ENCODE measurements at places on chromosomes 1 and 21. TPM values are rescaled to one million over a fixed set of nuclear protein-coding genes. Genes with fewer than 3 reads are reported as not detected.

- H3K4me1 ChIP-seq: no peaks in the 10 kb centered on the region
- no peak overlapping the region for H3K27ac ChIP-seq
- no peak overlapping the region for H3K4me3 ChIP-seq
- peaks cover 2% of the 10 kb centered on the region for H3K27me3 ChIP-seq
- no peak for DNase-seq
Observed at GRCh38 chr1:200252531-200252930, 157.3 kb downstream of the ZNF281 start.

Gene NPHS2
- polyA plus RNA-seq: 0.54 TPM

Gene FAM110D
- polyA plus RNA-seq: 3.1 TPM

GRCh38 chr21:42193131-42193671, 25.7 kb upstream of the ABCG1 start:
- H3K4me1 ChIP-seq: no peaks in the 10 kb centered on the region
- no peaks in the 10 kb centered on the region for H3K27me3 ChIP-seq
- no peak overlapping the region for H3K4me3 ChIP-seq
- DNase-seq: no peak

GRCh38 chr1:186291271-186291670, 83.8 kb downstream of the TPR start:
- no peak for DNase-seq
- H3K4me1 ChIP-seq: no peaks in the 10 kb centered on the region
- no peak overlapping the region for H3K27ac ChIP-seq
- H3K27me3 ChIP-seq: no peaks in the 10 kb centered on the region
- no peak overlapping the region for H3K4me3 ChIP-seq

DNA sequence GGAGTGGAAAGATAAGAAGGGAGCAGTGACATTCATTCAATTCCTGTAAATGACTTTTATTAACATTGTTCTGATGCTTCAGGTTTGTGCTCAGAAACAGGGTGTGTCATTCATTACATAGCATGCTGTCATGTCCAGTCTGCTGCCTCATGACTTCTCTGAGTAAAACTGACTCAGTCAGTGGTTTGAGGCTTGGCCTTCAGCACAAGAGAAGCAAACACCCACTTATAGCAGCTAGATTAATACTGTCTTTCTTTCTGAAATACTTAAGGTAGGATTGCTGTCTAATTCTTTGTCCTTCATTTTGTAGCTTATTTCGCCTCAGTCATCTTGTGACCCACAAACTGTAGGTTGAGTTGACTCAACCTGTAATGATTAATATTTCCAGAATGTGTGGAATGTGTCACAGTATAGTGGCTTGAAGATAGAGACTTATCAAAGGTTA, 32.9 kb downstream of the RASAL2 start:
- no peak overlapping the region for H3K27ac ChIP-seq
- H3K4me1 ChIP-seq: no peaks in the 10 kb centered on the region
- H3K27me3 ChIP-seq: no peaks in the 10 kb centered on the region
- H3K4me3 ChIP-seq: no peak overlapping the region

Gene ATP6V1G3
- not detected for polyA plus RNA-seq

DNA sequence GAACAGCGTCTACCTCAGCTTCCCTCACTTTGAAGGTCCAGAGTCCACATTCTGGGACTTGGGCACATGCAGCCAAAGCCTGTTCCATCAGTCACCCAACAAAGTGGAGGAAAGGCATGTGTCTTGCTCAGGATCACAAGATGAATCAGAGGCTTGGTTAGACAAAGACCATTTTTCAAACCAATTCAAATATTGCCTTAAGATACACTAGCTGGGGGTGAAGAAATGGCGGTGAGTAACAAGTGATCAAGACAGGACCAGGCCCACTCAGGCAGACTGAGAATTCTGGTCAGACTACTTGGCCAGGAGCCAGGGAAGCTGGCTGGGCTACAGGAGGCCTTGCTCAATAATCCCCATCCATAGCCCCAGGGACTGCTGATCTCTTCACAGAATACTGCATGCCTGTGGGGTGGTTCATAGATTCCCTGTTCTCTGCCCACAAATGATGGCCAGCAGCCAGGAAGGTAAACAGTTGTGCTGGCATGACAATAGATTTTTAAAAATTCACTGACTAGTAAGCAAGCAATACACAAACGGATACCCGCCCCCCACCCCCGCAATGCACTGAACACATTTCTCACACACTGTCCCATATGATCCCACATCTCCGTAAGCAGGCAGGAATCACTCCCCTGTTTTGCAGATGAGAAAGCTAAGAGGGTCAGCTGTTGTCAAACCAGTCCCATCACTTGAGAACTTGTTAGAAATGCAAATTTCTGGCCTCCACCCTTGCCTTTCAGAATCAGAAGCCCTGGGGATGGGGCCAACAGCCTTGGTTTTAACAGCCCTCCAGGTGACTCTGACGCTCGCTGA, 27.2 kb downstream of the ERI3 start:
- no peaks in the 10 kb centered on the region for H3K4me1 ChIP-seq
- no peaks in the 10 kb centered on the region for H3K27me3 ChIP-seq
- no peak overlapping the region for H3K27ac ChIP-seq
- no peaks in the 10 kb centered on the region for H3K36me3 ChIP-seq

DNA sequence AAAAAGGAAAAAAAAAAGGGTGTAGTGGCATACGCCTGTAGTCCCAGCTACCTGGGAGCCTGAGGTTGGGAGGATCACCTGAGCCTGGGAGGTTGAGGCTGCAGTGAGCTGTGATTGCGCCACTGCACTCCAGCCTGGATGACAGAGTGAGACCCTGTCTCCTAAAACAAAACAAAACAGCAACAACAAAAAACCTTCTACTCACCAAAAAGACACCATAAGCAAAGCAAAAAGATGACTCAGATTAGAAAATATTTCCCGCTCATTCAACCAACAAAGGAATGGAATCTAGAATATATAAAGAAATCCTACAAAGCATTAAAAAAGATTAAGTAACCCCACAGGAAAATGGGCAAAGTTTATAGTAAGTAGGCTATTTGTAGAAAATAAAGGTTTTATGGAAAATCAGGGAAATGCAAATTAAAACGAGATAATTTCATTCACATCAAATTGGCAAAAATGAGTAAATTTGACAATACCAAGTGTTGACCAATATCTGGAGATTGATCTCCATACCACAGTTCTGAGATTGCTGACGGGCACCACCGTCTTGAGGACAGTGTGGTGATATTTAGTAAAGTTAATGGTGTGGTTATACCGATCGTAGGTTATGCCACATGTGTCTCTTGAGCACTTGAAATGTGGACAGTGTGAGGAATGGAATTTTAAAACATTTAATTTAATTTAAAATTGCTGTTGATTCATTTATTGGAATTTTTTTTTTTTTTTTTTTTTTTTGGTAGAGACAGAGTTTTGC, 54.0 kb downstream of the PIK3CD start:
- DNase-seq: no peak
- H3K27me3 ChIP-seq: no peaks in the 10 kb centered on the region
- H3K4me1 ChIP-seq: no peaks in the 10 kb centered on the region

DNA sequence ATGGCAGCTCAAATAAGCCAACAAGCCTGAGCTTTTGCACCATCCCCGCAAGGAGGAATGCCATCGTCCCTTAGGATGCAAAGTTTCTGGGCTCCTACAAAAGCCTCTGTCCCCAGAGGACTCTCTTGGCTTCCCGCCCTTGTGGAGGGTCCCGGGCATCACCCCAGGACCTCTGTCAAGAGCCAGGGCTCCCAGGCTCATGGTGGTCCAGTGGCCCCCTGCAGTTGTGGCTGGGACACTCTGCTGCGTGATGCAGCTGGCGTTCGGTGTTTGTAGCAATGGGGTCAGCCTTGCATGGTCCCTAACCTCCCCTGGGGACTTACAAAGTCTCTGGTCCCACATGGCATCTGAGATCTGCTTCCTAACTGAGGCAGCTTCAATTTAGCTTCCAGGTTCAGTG, 104.7 kb downstream of the RIPK4 start:
- H3K27ac ChIP-seq: no peak overlapping the region
- DNase-seq: no peak
- H3K36me3 ChIP-seq: no peaks in the 10 kb centered on the region
- H3K27me3 ChIP-seq: peaks cover 6% of the 10 kb centered on the region
- peaks cover 26% of the 10 kb centered on the region for H3K4me1 ChIP-seq

- no peak for DNase-seq
- no peak overlapping the region for H3K27ac ChIP-seq
- no peaks in the 10 kb centered on the region for H3K27me3 ChIP-seq
- peaks cover 6% of the 10 kb centered on the region for H3K4me1 ChIP-seq
Observed at GRCh38 chr1:150557065-150557600, 7.9 kb downstream of the ADAMTSL4 start.

DNA sequence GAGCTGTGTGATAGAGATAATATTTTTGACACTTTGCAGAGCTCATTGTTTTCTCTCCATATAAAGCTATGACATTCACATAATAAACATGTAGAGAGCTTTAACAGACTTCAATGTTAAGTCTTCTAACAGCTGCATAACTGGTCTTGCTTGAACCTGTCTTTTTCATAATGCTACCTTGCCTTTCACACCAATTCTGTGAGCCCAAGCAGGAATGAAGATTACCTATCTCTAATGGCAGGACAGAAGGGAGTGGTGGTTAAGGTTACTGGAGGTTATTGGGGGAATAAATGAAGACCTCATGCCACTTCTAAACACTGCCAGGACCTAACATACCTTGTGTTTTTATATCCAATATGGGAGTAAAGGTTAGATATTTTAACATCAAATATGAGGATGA, 2.3 kb upstream of the CD55 start:
- DNase-seq: no peak
- H3K36me3 ChIP-seq: peaks cover 3% of the 10 kb centered on the region
- no peaks in the 10 kb centered on the region for H3K27me3 ChIP-seq
- no peak overlapping the region for H3K4me3 ChIP-seq

GRCh38 chr1:180365039-180365438, 135.0 kb downstream of the LHX4 start:
- peak; percentile 21 for DNase-seq
- no peaks in the 10 kb centered on the region for H3K27me3 ChIP-seq
- H3K4me3 ChIP-seq: no peak overlapping the region
- no peaks in the 10 kb centered on the region for H3K36me3 ChIP-seq

Gene S100A10
- 944 TPM for polyA plus RNA-seq

- no peaks in the 10 kb centered on the region for H3K36me3 ChIP-seq
- no peak for DNase-seq
- H3K4me1 ChIP-seq: no peaks in the 10 kb centered on the region
- no peak overlapping the region for H3K4me3 ChIP-seq
- no peaks in the 10 kb centered on the region for H3K27me3 ChIP-seq
Observed at GRCh38 chr1:241828463-241829021, 19.5 kb upstream of the EXO1 start.

Gene C1orf115
- polyA plus RNA-seq: 313 TPM

DNA sequence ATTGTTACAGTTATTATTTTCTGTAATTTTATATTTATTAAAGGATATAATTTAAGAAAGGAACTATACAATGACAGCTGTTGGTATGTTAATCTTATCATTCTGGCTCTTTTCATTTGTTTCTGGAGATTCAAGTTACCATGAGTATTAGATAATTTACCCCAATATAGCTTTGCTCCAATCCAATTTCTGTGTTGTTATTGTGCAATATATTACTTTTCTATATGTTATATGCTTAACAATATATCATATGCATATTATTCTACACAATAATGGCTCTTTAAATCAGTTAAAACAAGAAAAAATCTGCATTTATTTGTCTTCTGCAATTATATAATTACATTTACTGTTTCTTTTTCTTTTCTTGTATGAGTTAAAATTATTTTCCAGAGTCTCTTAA, 1650.9 kb downstream of the BRINP3 start:
- H3K27ac ChIP-seq: no peak overlapping the region
- DNase-seq: no peak
- H3K36me3 ChIP-seq: no peaks in the 10 kb centered on the region
- H3K4me3 ChIP-seq: no peak overlapping the region
- H3K27me3 ChIP-seq: no peaks in the 10 kb centered on the region

- no peak for DNase-seq
- no peaks in the 10 kb centered on the region for H3K4me1 ChIP-seq
- H3K27me3 ChIP-seq: no peaks in the 10 kb centered on the region
- no peaks in the 10 kb centered on the region for H3K36me3 ChIP-seq
Observed at GRCh38 chr1:89733748-89734147, 87.1 kb upstream of the LRRC8D start.

Gene TOE1
- 9.6 TPM for polyA plus RNA-seq

GRCh38 chr1:28591708-28592320, at the start of gene RAB42:
TSS of gene RAB42 (plus strand) at chr1:28592265. CDS start at chr1:28592512, 247 bp downstream.
- no peaks in the 10 kb centered on the region for H3K27me3 ChIP-seq
- peaks cover 5% of the 10 kb centered on the region for H3K4me1 ChIP-seq
- no peaks in the 10 kb centered on the region for H3K36me3 ChIP-seq
- peak; percentile 82 for DNase-seq
- peak within 1 kb of the TSS; percentile 84 for H3K27ac ChIP-seq
- H3K4me3 ChIP-seq: peak within 1 kb of the TSS; percentile 35

DNA sequence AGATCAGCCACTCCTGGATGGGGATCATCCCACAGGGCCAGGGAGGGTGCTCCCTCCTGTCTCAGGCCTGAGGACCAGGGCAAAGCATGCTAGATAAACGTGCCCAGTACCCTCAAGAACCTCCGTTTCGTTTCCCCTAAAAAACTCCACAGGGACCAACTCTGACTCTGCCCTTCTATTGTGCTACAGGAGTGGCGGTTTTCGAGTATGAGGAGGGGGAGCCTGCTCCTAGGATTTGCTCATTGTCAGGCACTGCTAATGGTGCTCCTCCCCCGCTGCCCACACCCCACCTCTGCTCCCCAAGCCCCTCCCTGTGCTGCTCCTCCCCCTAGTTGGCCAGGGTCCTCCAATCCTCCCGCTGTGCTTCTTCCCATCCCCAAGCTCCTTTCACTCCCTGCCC, 32.0 kb downstream of the PGBD5 start:
- no peaks in the 10 kb centered on the region for H3K27me3 ChIP-seq
- no peak overlapping the region for H3K4me3 ChIP-seq
- no peak for DNase-seq
- no peaks in the 10 kb centered on the region for H3K4me1 ChIP-seq

GRCh38 chr1:154664331-154665002, 56.5 kb upstream of the ADAR start:
- no peak overlapping the region for H3K27ac ChIP-seq
- no peak for DNase-seq
- H3K4me3 ChIP-seq: no peak overlapping the region
- no peaks in the 10 kb centered on the region for H3K27me3 ChIP-seq

DNA sequence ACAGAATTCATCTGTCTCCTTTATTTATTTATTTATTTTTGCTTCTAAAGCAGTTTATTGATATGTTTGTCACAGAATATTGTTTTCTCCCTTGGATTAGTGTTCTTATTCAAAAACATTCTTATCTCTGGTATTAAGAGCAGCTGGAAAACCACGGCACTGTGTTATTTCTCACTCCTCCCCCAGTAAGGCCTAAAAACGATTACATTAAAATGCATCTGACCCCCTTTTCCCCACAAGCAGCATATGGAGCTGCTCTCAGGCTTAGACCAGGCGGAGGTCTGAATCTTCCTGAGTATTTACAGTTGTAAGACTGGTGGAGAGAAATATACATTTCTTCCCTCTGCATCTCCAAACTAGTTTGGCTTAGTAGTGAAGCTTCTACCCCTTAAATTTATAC, 86.8 kb downstream of the HLX start:
- DNase-seq: no peak
- H3K27me3 ChIP-seq: no peaks in the 10 kb centered on the region
- H3K4me3 ChIP-seq: no peak overlapping the region
- H3K27ac ChIP-seq: no peak overlapping the region
- H3K4me1 ChIP-seq: no peaks in the 10 kb centered on the region

Gene CENPL
- 5.5 TPM for polyA plus RNA-seq

Gene FAM72C
- polyA plus RNA-seq: 0.22 TPM

GRCh38 chr1:53047737-53048736, 14.0 kb upstream of the PODN start:
- H3K27ac ChIP-seq: no peak overlapping the region
- H3K4me1 ChIP-seq: peaks cover 4% of the 10 kb centered on the region
- DNase-seq: peak; percentile 58
- H3K4me3 ChIP-seq: no peak overlapping the region
- H3K27me3 ChIP-seq: no peaks in the 10 kb centered on the region
- peaks cover 14% of the 10 kb centered on the region for H3K36me3 ChIP-seq

Measured in small intestine (tissue), 16 donors.